ENCODE measurements at places on chromosomes 4 and X.
A peak's percentile ranks its signal among the peaks of the same experiment; 100 is the strongest.

- DNase-seq = no peak
These were observed 1.5 kb upstream of the CPLX1 start for GRCh38 chr4:827209-828081.

DNA sequence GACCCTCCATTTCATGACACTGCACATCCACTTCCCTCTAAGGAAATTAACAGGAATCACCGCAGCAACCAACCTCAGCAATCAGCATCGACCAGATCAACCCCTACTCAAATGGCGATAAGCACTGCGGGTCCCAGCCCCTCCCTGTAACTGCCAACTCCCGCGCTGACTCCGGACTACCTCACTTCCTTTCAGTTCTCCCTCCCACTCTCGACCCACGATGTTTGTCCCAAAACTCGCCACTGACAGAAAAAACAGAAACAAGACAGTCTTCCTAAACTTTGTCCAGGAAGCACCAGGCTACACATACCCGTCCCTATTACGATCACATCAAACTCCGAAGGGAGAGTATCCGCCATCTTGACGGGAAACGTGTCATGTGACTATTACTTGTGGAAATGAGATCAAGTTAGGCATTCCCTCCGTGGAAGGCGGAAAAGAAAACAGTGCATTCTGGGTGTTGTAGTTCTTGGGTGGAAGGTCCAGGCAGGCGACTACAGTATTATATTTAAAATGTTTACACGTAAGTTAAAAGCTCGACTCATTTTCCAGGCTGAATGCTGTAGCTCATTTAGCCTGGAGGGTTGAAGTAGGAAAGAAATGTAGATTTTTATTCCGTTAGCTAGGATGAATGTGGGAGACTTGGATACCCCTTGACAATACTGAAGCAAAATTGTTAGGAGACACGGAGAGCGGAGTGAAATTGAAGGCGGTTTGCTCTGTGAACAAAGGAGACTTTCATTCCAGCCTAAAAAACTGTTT, at the start of gene CHM:
Gene CHM (minus strand): TSS at position 385 of the 762 bp plus-strand sequence. CDS start 26 bp downstream, at position 359.
- DNase-seq = peak; percentile 32

DNA sequence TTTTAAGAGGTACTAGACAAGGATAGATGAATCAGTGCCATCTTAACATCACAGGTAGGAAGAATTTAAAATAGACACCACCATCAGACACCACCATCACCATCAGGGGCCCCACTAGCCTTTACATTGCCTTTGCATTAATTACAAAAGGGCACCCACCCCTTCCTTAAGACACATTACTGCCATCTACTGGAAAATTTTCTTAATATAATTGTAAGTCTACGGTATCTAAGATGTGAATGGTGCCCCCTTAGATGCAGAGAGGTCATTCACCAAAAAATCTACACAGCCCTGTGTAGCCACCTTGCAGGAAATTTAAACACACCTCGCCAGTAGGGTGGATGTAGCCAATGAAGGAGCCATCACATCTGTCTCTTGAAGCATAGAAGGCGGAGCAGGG, 184.1 kb downstream of the MID1IP1 start:
- DNase-seq = no peak

DNA sequence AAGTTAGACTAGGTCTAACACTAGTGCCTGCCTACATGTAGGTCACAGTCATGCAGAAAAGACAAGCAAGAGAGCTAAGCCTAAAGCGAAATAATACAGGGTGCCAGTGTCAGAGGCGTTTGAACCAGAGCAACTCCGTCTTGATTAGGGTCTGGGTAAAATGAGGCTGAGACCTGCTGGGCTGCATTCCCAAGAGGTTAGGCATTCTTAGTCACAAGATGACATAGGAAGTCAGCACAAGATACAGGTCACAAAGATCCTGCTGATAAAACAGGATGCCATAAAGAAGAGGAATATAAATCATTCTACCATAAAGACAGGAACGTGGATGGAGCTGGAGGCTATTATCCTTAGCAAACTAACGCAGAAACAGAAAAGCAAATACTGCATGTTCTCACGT, 120.9 kb downstream of the BEND2 start:
- no peak for DNase-seq

DNA sequence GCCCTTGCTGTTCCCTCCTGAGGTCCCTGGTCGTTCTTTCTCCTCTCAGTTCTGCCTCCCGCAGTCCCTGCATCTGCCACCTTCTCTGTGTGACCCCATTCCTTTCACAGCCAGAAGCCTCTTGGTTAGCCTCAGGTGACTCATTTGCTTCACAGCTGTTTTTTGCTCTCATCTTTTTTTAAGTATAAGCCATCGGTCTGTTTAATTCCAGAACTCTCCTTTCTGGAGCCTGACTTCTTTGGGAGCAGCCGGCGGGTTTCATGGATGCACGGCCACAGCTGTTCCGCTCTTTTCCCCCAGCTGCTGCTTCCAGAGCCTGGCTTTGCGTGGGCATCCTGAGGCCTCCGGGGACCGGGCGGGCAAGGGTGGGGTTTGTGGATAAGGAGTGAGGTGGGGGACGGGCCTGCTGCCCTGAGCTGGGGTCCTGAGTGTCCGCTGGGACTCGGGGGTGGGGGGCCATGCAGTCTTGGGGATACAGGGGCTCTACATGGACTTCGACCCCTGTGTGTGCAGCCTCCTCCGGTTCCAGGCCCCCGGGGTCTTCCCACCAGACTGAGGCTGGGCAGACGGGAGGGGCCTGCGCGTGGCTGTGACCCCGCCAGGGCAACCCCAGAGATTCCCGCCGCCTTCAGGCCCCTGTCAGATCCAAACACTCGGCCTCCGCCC, 46.7 kb downstream of the PCGF3 start:
- DNase-seq = no peak

- DNase-seq = no peak
These were observed 21.8 kb upstream of the OPHN1 start for GRCh38 chrX:68455151-68455510.

DNA sequence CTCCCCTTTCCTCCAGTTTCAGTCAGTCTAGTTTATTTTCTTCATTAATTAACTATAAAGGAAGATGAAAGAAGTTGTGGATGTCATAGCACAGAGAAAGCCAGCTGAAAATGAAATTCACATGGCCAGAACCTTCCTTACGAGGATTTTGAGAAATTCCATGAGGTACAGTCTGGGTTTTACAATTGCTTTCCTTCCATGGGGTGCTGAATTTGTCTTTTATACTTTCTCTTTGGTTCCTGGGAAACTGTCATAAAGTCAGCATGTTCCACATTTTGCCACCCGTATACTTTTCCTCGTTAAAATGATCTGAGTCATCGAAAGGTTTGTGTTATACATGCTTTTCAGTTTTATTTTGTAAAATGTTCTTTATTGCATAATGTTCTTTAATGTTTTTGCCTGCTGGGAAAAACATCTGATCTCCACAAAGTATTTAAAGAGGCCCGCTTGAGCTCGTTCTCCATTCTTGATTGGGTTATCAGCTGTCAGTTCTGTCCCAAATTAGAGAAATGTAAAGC, 78.1 kb upstream of the CLDN34 start:
- no peak for DNase-seq

DNA sequence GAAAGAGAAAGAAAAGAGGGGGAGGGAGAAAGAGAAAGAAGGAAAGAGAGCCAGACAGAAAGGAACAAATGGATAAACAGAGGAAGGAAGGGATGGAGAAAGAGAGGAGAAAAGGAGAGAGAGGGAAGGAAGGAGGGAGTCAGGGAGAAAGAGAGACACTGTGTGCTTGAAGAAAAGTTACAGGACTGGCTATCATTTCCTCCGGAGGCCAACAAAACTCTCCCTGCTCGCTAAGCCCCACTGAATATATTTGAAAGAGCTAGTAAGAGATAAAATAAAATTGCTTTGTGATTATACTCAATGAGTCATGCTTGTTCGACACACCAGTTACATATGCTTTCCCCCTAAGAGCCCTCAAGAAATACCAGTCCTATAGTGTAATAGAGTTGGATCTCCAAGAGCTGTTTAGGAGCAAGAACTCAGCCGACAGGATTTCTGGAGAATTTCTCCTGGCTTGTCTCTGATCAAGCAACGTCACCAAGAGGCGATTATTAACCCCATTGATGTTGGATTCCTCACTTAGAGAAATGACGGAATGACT, 102.2 kb downstream of the MXRA5 start:
- no peak for DNase-seq
